Stimulated activated CD8-positive, alpha-beta memory T cell treated with anti-CD3 and anti-CD28 coated beads, Interleukin-2, amount 100 ng/mL, for 48 hours (primary cell): ENCODE measurements at places on chromosomes 13 and 19.

- no peak for DNase-seq
Measured at GRCh38 chr13:101649488-101650126, 197.1 kb downstream of the ITGBL1 start.

DNA sequence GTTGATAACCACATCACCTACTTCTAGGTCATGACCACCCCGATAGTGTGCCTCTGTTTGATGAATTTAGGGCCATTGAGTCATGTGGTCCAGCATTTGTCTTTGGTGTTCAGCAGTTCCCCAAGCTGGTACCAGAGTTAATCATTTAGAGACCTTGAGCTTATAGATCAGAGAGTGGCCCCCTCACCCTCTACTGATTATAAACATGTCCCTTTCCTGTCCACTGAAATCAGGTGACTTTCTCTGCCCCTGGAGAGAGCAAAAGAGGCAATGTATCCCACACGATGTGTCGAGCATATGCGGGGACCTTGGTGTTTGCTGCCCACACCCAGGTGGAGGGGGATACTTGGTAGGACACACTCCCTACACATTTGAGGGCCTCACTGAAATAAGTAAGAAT lies 46.3 kb downstream of the C13orf42 start:
- DNase-seq: no peak

GRCh38 chr13:36211567-36211966 lies 2.8 kb downstream of the SOHLH2 start:
- DNase-seq: no peak

- no peak for DNase-seq
Measured at GRCh38 chr19:18155095-18156087, 2.4 kb downstream of the PIK3R2 start.

- DNase-seq: no peak
Measured at GRCh38 chr13:111917901-111918300, 149.0 kb upstream of the SOX1 start.

DNA sequence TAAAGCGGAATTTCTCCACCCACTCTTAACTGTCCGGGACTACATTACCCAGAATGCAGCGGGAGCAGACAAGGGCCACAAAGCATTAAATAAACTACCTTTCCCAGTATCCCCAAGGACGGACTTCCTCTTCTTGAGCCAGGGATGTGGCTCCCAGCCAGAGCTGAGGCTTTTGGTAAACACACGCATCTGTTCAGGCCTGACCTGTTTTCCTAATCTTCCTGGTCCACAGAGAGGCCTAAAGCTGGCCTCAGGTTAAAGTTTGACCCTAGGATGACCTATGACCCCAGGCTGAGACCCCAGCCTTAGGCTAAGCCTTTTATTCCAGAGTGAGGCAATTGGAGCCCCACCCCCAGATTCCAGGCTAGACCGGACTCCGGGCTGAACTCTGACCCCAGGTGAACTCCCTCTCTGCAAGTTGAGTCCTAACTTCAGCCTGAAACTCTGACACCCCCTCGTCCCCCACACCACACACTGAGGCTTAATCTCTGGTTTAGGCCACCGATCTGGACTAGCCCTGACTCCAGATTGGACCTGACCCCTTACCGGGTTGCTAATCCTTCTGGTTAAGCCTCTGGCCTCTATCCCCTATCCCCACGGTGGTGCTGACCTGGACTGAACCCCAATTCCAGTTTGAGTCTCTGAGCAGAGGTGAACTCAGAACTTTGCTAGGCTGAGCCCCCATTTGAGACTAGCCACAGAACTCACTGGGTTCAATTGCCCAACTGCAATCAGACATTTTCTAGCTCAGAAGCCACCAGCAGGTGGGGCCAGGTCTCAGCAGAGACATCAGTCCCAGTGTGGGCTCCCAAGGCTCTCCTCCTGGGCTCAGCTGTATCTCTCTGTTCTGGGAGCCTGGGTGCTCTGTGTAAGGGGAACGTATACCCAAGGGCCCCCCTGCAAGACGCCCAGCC lies 750 bp upstream of the GPR108 start:
- DNase-seq: peak; percentile 71

GRCh38 chr19:10602330-10603083 lies 15.4 kb upstream of the AP1M2 start:
- peak; percentile 87 for DNase-seq
